H4 (cell line): ENCODE measurements at places on chromosomes 13 and 19. TPM values are rescaled to one million over a fixed set of nuclear protein-coding genes. Genes with fewer than 3 reads are reported as not detected.

DAND5 gene
- 0.06 TPM in 1 of 2 replicates, not detected in the other for total RNA-seq

SELENOW gene
- 373 and 500 TPM in 2 replicates for total RNA-seq

SCGB2B2 gene
- total RNA-seq: 0.35 TPM in 1 of 2 replicates, not detected in the other

ACTMAP gene
- 0.21 and 0.39 TPM in 2 replicates for total RNA-seq

MEDAG gene
- total RNA-seq: not detected in 2 replicates

DCT gene
- 0.14 and 0.27 TPM in 2 replicates for total RNA-seq

GJB2 gene
- 0.41 TPM in 1 of 2 replicates, not detected in the other for total RNA-seq

CEBPA gene
- total RNA-seq: 2.7 and 4.3 TPM in 2 replicates

FXYD1 gene
- total RNA-seq: not detected in 2 replicates

RFPL4A gene
- total RNA-seq: 7.7 and 12.4 TPM in 2 replicates

CCNA1 gene
- total RNA-seq: 2.7 and 4.5 TPM in 2 replicates

HSD17B14 gene
- total RNA-seq: not detected in 2 replicates

ZNF667 gene
- 2.9 and 6.4 TPM in 2 replicates for total RNA-seq

SNAPC2 gene
- 23.5 and 27.0 TPM in 2 replicates for total RNA-seq

WTIP gene
- total RNA-seq: 9.9 and 11.4 TPM in 2 replicates

B3GNT8 gene
- not detected in 2 replicates for total RNA-seq

CATSPERD gene
- not detected in 2 replicates for total RNA-seq

PCP2 gene
- not detected in 2 replicates for total RNA-seq

MAB21L1 gene
- 0.99 and 1.2 TPM in 2 replicates for total RNA-seq

ZNF91 gene
- 7.5 and 8.2 TPM in 2 replicates for total RNA-seq

SERP2 gene
- not detected in 2 replicates for total RNA-seq

ZNF43 gene
- total RNA-seq: 6.2 and 7.1 TPM in 2 replicates

IZUMO2 gene
- not detected in 2 replicates for total RNA-seq

ZNF296 gene
- not detected in 2 replicates for total RNA-seq

VSIG10L gene
- 8.0 and 8.5 TPM in 2 replicates for total RNA-seq

S1PR4 gene
- total RNA-seq: not detected in 2 replicates

LHB gene
- not detected in 2 replicates for total RNA-seq

PRKD2 gene
- total RNA-seq: 14.3 and 18.0 TPM in 2 replicates

ATP4B gene
- not detected in 2 replicates for total RNA-seq

IGFL2 gene
- total RNA-seq: not detected in 2 replicates

ZNF560 gene
- total RNA-seq: 0.02 TPM in 1 of 2 replicates, not detected in the other

CCDC70 gene
- total RNA-seq: not detected in 2 replicates

C13orf42 gene
- not detected in 2 replicates for total RNA-seq

LRRC8E gene
- 2.4 and 2.6 TPM in 2 replicates for total RNA-seq

KCNN4 gene
- total RNA-seq: 1.2 and 3.1 TPM in 2 replicates

RAB3A gene
- total RNA-seq: 0.41 and 2.2 TPM in 2 replicates
